ENCODE measurements at places on chromosomes 1 and 21. TPM values are rescaled to one million over a fixed set of nuclear protein-coding genes. Genes with fewer than 3 reads are reported as not detected.

Gene FCER1G
- total RNA-seq: 44.1 TPM

Gene IRF6
- total RNA-seq: 94.8 TPM

Gene NOS1AP
- total RNA-seq: 12.7 TPM

Gene PPIAL4G
- total RNA-seq: not detected

Gene KRTAP19-1
- total RNA-seq: not detected

Gene RBM11
- 0.40 TPM for total RNA-seq

Gene DNAH14
- total RNA-seq: 7.6 TPM

Gene CHIA
- not detected for total RNA-seq

Gene OR10K1
- not detected for total RNA-seq

Gene ZNF593OS
- total RNA-seq: not detected

Gene ATAD3C
- under 0.01 TPM for total RNA-seq

Gene KCNA3
- 1.2 TPM for total RNA-seq

Gene PFKL
- 99.0 TPM for total RNA-seq

Gene AK4
- total RNA-seq: 40.4 TPM

Gene CENPL
- total RNA-seq: 3.6 TPM

Gene EVA1B
- total RNA-seq: 7.5 TPM

Gene SMG5
- 60.9 TPM for total RNA-seq

Gene AMY1C
- not detected for total RNA-seq

Gene CDCA8
- total RNA-seq: 9.6 TPM

Gene ALG14
- total RNA-seq: 1.3 TPM

Gene TOR3A
- total RNA-seq: 36.1 TPM

Gene CSRP1
- total RNA-seq: 1,044 TPM

Gene EFNA1
- 42.9 TPM for total RNA-seq

Gene CDC20
- total RNA-seq: 48.7 TPM

Gene CLDN17
- total RNA-seq: 0.53 TPM

Gene ARHGEF19
- 27.1 TPM for total RNA-seq

Gene LEFTY2
- total RNA-seq: not detected

Gene HSF2BP
- total RNA-seq: 1.1 TPM

Gene DYNLT5
- total RNA-seq: 0.22 TPM

Gene CD101
- 2.5 TPM for total RNA-seq

Gene ANXA9
- 5.3 TPM for total RNA-seq

Gene CLCA2
- 137 TPM for total RNA-seq

Gene CD5L
- not detected for total RNA-seq

Gene C1orf185
- total RNA-seq: not detected

Gene OR2T33
- not detected for total RNA-seq

Gene PIK3R3
- total RNA-seq: 3.0 TPM

Gene GCSAML
- total RNA-seq: 0.88 TPM

Gene LCE1F
- not detected for total RNA-seq

Gene CCDC17
- 1.6 TPM for total RNA-seq

Gene FCGR1A
- total RNA-seq: 0.22 TPM

Gene MAP10
- total RNA-seq: 1.1 TPM

Gene NUDT4B
- 2.0 TPM for total RNA-seq

Gene TCP10L
- 5.6 TPM for total RNA-seq

Gene ZNF695
- 0.76 TPM for total RNA-seq

Gene LCE3D
- total RNA-seq: 19.2 TPM

Gene SEMA6C
- 0.91 TPM for total RNA-seq

Gene IL20
- total RNA-seq: not detected

Gene DMBX1
- not detected for total RNA-seq

Gene DPT
- 1.7 TPM for total RNA-seq

Gene GPR161
- 1.7 TPM for total RNA-seq

Gene OLFML3
- total RNA-seq: 1.2 TPM

Gene HSPB7
- total RNA-seq: 1.1 TPM

Gene CBR3
- total RNA-seq: 158 TPM

Gene CTNNBIP1
- total RNA-seq: 144 TPM

Gene ZNF692
- 43.8 TPM for total RNA-seq

Gene EXTL1
- total RNA-seq: not detected
